Neural crest cell (in vitro differentiated cells): ENCODE measurements at places on chromosomes 3 and 15. TPM values are rescaled to one million over a fixed set of nuclear protein-coding genes. Genes with fewer than 3 reads are reported as not detected.

GRCh38 chr3:187274977-187275338, 16.6 kb downstream of the MASP1 start:
- peaks cover 37% of the 10 kb centered on the region for H3K4me1 ChIP-seq
- peaks cover 9% of the 10 kb centered on the region for H3K36me3 ChIP-seq
- no peaks in the 10 kb centered on the region for H3K27me3 ChIP-seq
- DNase-seq, result peak; percentile 22
- no peak overlapping the region for H3K4me3 ChIP-seq

- H3K4me3 ChIP-seq, result peak overlapping the region; percentile 84
- no peaks in the 10 kb centered on the region for H3K36me3 ChIP-seq
- peaks cover 21% of the 10 kb centered on the region for H3K27me3 ChIP-seq
- peaks cover 51% of the 10 kb centered on the region for H3K4me1 ChIP-seq
- H3K27ac ChIP-seq, result no peak overlapping the region
- DNase-seq, result no peak
Observed at GRCh38 chr3:39180183-39180545, 12.2 kb downstream of the XIRP1 start.

The GPR149 gene
- total RNA-seq, result not detected in 2 replicates

GRCh38 chr3:166071-166470, 30.5 kb upstream of the CHL1 start:
- H3K4me3 ChIP-seq, result no peak overlapping the region
- H3K4me1 ChIP-seq, result no peaks in the 10 kb centered on the region
- no peak overlapping the region for H3K27ac ChIP-seq
- H3K36me3 ChIP-seq, result no peaks in the 10 kb centered on the region
- H3K27me3 ChIP-seq, result peaks cover 39% of the 10 kb centered on the region

DNA sequence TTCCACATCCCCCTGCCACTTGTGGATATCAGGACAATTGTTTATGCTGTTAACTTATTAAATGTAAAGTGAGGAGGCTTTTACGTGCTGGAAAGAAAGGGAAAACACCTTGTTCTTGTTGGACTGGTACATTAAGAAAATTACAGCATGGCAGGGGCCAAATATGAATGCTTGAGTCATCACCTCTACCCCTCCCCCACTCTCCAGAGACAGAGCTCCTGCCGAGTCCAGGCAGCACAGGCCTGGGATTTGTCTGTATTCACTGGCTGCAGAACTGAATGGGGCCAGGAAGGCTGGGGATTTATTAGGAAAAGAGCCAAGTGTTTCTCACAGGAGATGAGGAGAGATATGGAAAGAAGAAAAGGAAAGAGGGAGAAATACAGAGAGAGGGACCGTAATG, 308.9 kb downstream of the EPHB1 start:
- H3K4me1 ChIP-seq, result peaks cover 11% of the 10 kb centered on the region
- H3K4me3 ChIP-seq, result no peak overlapping the region
- H3K36me3 ChIP-seq, result no peaks in the 10 kb centered on the region
- H3K27me3 ChIP-seq, result peaks cover 3% of the 10 kb centered on the region

- H3K36me3 ChIP-seq, result no peaks in the 10 kb centered on the region
- no peaks in the 10 kb centered on the region for H3K4me1 ChIP-seq
- no peak overlapping the region for H3K4me3 ChIP-seq
- no peaks in the 10 kb centered on the region for H3K27me3 ChIP-seq
Observed at GRCh38 chr3:174776123-174776522, 83.0 kb upstream of the NAALADL2 start.

- H3K27me3 ChIP-seq, result no peaks in the 10 kb centered on the region
- no peak overlapping the region for H3K4me3 ChIP-seq
- peaks cover 3% of the 10 kb centered on the region for H3K36me3 ChIP-seq
- DNase-seq, result no peak
- no peak overlapping the region for H3K27ac ChIP-seq
Observed at GRCh38 chr3:43699864-43700263, 9.1 kb downstream of the ABHD5 start.

DNA sequence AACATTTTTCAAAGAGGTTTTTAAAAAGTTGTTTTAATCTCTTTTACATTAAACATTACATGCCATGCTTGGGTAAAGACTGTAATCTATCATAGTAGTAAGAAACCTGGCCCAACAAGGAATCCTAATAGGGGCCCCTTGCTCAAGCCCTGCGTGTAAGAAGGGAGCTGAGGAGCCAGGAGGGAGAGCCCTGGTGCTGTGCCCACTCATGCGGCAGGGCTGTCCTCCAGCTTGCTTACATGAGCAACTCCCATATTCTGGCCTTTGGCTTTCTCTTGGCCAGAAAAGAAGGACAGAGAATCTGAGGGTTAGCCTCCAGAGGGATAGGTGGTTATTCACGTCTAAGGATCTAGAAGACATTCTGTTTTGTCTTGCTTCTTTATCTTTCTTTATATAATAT, 49.8 kb downstream of the KBTBD12 start:
- H3K4me1 ChIP-seq, result peaks cover 14% of the 10 kb centered on the region
- no peak for DNase-seq
- H3K27me3 ChIP-seq, result no peaks in the 10 kb centered on the region
- H3K27ac ChIP-seq, result no peak overlapping the region
- H3K36me3 ChIP-seq, result no peaks in the 10 kb centered on the region
- H3K4me3 ChIP-seq, result no peak overlapping the region

- DNase-seq, result no peak
- H3K4me3 ChIP-seq, result no peak overlapping the region
- no peaks in the 10 kb centered on the region for H3K27me3 ChIP-seq
- H3K36me3 ChIP-seq, result no peaks in the 10 kb centered on the region
- peaks cover 47% of the 10 kb centered on the region for H3K4me1 ChIP-seq
Observed at GRCh38 chr3:124264346-124264745, 272.4 kb upstream of the ROPN1 start.

GRCh38 chr15:29826908-29827820, 4.9 kb upstream of the TJP1 start:
- no peaks in the 10 kb centered on the region for H3K27me3 ChIP-seq
- no peaks in the 10 kb centered on the region for H3K36me3 ChIP-seq
- no peak overlapping the region for H3K4me3 ChIP-seq
- H3K27ac ChIP-seq, result no peak overlapping the region
- DNase-seq, result no peak

The CCR9 gene
- total RNA-seq, result not detected in 2 replicates

The RFT1 gene
- total RNA-seq, result 26.3 and 32.4 TPM in 2 replicates

GRCh38 chr15:51750186-51750585, 1.2 kb upstream of the TMOD2 start:
- H3K27me3 ChIP-seq, result peaks cover 76% of the 10 kb centered on the region
- H3K4me3 ChIP-seq, result peak overlapping the region; percentile 89
- H3K4me1 ChIP-seq, result peaks cover 25% of the 10 kb centered on the region
- no peak for DNase-seq

GRCh38 chr3:174002543-174002942, 605.0 kb downstream of the NLGN1 start:
- H3K4me3 ChIP-seq, result no peak overlapping the region
- peaks cover 9% of the 10 kb centered on the region for H3K4me1 ChIP-seq
- H3K36me3 ChIP-seq, result peaks cover 3% of the 10 kb centered on the region
- DNase-seq, result peak; percentile 1
- H3K27ac ChIP-seq, result no peak overlapping the region

DNA sequence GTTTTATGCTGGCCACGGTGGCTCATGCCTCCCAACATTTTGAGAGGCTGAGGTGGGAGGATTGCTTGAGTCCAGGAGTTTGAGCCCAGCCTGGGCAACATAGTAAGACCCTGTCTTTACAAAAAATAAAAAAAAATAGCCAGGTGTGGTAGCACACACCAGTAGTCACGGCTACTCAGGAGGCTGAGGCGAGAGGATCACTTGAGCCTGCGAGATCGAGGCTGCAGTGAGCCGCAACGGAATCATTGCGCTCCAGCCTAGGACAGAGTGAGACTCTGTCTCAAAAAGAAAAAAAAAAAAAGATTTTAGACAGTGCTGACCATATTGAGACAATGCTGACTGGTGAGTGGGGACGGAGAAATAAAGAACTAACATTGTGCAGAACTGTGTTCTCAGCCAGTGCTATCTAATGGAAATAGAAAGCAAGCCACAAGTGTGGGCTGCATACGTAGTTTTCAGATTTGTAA, 67.2 kb downstream of the ST6GAL1 start:
- no peak overlapping the region for H3K27ac ChIP-seq
- H3K4me1 ChIP-seq, result peaks cover 17% of the 10 kb centered on the region
- no peaks in the 10 kb centered on the region for H3K36me3 ChIP-seq
- H3K27me3 ChIP-seq, result no peaks in the 10 kb centered on the region
- no peak overlapping the region for H3K4me3 ChIP-seq
- DNase-seq, result no peak

GRCh38 chr3:72597756-72598195, 250.5 kb downstream of the SHQ1 start:
- H3K36me3 ChIP-seq, result no peaks in the 10 kb centered on the region
- H3K27ac ChIP-seq, result no peak overlapping the region
- H3K4me1 ChIP-seq, result peaks cover 25% of the 10 kb centered on the region
- no peak overlapping the region for H3K4me3 ChIP-seq

The CORO2B gene
- total RNA-seq, result 21.3 and 23.1 TPM in 2 replicates

GRCh38 chr3:100695696-100696095, 13.6 kb upstream of the TFG start:
- peaks cover 75% of the 10 kb centered on the region for H3K27me3 ChIP-seq
- H3K4me1 ChIP-seq, result no peaks in the 10 kb centered on the region
- no peaks in the 10 kb centered on the region for H3K36me3 ChIP-seq
- no peak for DNase-seq

The HRH1 gene
- total RNA-seq, result not detected in 2 replicates

The CHRM5 gene
- total RNA-seq, result not detected in 2 replicates

DNA sequence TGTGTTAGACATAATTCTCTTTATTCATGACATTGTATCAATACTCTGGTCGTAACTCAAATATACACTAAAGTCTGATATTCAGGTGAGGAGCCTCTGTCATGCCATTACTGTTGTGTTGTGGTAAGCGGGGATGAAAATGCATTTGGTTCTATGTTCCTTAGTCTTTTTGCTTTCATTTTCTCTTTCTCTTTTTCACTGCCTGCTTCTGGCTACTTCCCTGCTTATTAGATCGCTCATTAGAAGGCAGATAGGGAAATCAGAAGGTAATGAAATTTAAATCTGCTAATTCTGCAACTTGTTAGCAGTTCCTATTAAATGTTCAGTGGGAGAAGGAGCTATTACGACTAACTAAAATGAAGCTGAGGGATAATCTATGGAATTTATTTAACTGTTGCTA, 345.0 kb downstream of the GRM7 start:
- H3K4me3 ChIP-seq, result no peak overlapping the region
- peak overlapping the region; percentile 41 for H3K27ac ChIP-seq
- no peaks in the 10 kb centered on the region for H3K36me3 ChIP-seq
- no peak for DNase-seq
- H3K27me3 ChIP-seq, result no peaks in the 10 kb centered on the region
- peaks cover 26% of the 10 kb centered on the region for H3K4me1 ChIP-seq

The TEX9 gene
- 17.9 and 21.3 TPM in 2 replicates for total RNA-seq

DNA sequence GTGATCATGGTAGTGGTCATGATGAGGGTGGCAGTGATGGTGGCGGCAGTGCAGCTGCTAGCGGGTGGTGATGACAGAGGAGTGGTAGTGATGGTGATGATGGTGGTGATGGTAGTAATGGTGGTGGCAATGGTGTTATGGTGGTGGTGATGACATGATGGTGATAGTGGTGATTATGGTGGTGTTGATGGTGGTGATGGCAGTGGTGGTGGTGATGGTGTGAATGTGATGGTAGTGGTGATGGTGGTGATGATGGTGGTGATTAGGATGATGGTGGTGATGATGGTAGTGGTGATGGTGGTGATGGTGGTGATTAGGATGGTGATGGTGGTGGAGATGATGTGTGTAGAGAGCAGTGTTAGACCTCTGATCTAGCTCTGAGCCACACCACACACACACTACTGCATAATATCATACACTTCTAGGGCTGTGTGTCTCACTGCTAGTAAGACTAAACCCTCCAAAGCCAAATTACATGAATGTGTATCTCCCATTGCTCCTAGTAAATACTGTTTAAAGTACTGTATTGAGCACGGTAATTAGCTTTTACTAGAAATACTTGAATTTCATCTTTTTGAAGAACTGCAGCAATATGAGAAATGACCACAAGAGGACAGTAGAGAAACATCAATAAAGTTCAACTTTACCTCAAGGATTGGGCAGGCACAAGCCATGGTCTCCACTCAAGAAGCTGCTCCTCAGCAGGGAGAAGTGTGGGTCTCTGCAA, 28.8 kb downstream of the TMED3 start:
- H3K4me1 ChIP-seq, result no peaks in the 10 kb centered on the region
- H3K36me3 ChIP-seq, result no peaks in the 10 kb centered on the region
- no peak for DNase-seq
- no peak overlapping the region for H3K4me3 ChIP-seq
- no peak overlapping the region for H3K27ac ChIP-seq
- H3K27me3 ChIP-seq, result no peaks in the 10 kb centered on the region

The PPM1L gene
- total RNA-seq, result 33.9 and 34.3 TPM in 2 replicates

The C3orf70 gene
- total RNA-seq, result 15.9 and 16.1 TPM in 2 replicates
